Psoas muscle (tissue), 8 donors: ENCODE measurements at places on chromosomes 11 and 22. TPM values are rescaled to one million over a fixed set of nuclear protein-coding genes. Genes with fewer than 3 reads are reported as not detected.

Gene PAMR1
- total RNA-seq, result 1.9 TPM

Gene GRIK4
- not detected for total RNA-seq

DNA sequence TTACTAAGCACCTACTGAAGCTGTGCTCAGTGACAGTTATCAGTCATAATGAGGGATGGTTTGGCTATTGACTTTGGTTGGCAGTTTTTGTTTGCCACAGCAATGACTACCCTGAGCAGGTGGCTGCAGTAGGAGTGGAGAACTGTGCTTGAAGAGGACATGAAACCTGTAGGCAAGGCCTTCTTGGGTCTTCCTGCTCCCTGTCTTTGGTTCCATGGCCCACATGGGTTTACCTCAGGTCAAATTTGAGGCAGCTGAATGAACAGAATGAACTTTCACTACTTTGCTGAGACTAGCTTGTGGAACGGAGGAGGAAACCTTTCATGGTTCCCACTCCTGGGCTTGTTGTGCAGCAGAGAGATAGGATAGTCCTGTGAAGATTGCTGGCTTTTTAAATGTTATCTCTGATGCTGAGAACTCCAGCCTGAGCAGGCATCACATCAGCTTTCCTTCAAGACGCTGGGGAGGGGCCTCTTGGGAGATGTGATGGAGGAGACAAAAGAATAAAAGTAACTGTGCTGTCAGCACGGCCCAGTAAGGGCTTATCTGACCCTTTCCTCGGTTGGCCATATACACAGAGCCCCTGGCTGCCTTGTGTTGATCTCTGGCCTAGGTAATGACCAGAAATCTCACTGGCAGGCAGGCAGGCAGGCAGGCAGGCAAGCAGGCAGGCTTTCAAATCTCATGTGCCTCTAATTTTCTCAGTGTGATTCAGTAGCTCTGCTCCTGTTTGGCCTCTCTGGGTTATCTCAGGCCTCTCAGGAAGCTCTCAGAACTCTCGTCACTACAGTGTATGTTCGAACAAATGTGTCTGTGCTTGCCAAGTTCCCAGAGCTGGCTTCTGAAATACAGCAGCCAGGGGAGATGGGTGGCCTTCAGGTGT, 12.0 kb downstream of the STIM1 start:
- DNase-seq, result no peak

DNA sequence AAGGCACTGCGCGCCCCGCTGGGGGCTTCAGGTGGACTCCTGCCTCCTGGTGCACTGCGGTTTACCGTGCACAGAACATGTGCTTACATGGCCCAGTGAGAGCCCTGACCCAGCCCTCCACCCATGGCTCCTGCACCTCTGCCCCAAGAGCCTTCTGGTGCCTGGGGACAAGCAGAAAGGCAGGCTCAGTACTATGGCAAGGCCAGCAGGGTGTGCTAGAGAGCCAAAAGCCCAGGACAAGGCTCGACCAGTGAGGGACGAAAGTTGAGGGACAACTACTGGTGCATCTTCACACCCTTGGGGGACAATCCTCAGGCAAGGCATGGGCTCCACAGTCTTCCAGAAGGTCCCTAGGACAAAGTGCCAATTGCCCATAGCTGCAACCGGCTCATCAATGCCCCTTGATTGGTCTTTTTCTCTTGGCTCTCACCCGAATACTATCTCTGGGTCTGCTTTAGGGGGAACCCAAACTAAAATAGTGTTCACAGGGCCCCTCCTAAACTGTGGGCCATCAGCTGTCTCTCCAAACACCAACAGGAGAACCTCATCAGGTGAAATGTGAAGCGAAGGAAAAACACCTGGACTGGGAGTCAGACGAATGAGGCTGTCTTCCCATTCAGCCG, 13.5 kb downstream of the PGA5 start:
- DNase-seq, result peak; percentile 71

DNA sequence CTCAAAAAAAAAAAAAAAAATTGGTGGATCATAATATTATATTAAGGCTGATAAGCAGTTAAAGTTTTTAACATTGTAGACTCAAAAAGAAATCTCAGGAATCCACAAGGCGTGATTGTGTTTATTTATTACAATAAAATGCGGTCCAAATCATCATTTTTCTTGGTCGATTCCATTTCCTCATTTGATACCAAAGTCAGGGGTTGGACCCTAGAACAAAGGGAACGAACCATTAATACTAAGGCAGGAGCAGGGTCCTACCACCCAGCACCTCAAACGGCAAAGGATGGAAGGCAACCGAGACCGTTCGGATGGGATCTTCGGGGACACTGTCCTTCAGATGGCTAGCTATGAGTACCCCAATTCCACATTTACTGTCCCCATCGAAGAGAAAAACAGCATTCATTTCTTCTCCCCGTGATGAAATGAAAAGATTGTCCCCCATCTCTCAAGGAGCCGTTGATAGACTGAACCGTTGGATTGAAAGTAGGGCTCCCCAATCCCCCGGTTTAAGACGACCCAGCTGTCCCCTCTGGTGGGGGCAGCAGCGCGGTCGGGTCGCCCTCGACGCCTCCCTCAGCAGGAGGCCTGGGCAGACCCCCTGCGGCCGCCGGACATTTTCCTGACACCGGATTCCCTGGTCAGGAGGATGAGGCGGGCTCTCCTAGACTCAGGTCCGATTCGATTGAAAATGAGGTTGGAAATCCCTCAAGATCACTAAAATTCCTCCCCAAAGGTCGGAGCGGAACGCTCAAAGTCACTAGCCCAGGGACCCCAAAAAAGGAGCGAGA, 607 bp downstream of the DMC1 start:
- no peak for DNase-seq
